ENCODE measurements at places on chromosomes 4 and X.

- peak; percentile 45 for DNase-seq
Measured at GRCh38 chr4:478373-478772, 20.6 kb downstream of the ZNF721 start.

GRCh38 chr4:44256414-44256813, 192.2 kb downstream of the KCTD8 start:
- DNase-seq = peak; percentile 3

GRCh38 chr4:108651014-108651791, 804 bp downstream of the OSTC start:
- DNase-seq = peak; percentile 66

DNA sequence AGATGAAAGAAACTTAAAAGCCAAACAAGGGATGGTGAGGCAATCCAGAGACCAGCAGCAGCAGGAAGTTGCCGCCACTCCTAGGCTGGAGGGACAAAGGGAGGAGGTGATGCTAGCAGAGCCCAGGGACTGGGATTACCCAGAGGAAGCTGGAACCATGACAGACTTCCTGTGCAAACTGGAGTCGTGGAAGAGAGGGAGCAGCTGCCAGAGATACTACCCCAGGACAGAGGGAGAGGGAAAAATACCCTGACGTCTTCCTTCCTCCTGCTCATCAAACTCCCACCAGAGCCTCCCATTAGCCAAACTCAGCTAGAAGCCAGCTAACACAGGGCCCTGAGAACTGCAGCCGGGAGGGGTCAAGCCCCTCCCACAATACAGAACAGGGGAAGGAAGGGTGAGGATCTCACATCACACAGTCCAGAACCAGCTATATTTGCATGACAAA, 101.2 kb upstream of the KLF3 start:
- DNase-seq = peak; percentile 20

GRCh38 chr4:189060104-189060503, 880.6 kb upstream of the FRG1 start:
- DNase-seq = no peak

Data from NB4 (cell line).